Foreskin melanocyte (primary cell): ENCODE measurements at places on chromosomes 6 and 20.

- no peak for DNase-seq
Measured at GRCh38 chr6:14372734-14373489, 255.3 kb downstream of the CD83 start.

GRCh38 chr6:157323255-157323965, at the start of gene TMEM242:
Gene TMEM242, minus strand, starts transcription at chr6:157323519. Its CDS starts 20 bp downstream, at chr6:157323499.
- DNase-seq, result peak; percentile 91

DNA sequence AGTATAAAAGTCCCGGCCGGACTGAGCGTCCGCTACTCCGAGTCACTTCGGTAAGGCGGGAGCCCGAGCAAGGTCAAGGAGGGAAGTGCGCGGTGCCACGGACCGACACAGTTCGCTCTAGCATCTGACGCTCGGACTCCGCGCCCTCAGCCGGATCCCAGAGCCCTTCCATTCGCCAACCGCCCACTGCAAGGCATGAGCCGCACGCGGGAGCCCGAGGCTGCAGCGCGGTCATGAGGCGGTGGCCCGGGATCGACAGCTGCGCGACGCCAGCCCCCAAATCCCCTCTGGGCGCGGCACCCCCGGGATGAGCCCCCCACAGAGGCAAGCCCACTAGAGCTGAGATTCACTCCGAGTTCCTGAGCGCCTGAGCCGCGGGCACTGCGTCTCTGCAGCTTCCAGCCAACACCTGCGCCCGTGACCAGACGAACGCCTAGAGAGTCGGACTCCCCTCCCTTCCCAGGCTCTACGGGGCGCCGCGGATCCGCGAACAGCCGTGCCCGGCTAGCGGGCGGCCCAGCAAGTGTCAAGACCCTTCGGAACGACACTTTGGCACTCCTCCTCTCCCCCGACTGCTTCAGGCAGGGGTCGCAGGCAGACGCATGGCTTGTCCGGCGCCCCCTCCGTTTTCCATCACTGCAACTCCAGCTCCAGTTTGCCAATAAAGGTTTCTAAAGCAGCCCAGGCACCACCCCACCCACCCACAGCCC, 725 bp upstream of the ISM1 start:
- peak; percentile 34 for DNase-seq

DNA sequence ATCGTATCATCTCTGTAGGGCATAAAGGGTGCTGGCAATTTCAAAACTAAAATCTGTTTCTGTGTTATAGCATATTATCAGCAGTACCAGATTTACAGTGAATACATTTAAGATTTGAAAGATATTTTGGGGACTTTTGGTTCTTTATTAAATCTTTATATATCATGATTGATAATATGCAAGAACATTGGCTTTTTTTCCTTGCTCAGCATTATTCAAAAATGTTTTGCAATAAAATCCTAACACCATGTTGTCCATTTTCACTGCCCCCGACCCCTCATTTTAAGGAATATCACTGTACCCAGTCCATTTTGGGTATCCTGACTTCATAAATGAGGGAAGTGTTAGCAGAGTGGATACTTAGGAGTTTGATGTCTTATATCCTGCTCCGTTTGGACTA, 16.3 kb downstream of the FARS2 start:
- DNase-seq, result no peak

- DNase-seq, result no peak
Measured at GRCh38 chr20:47326658-47327268, 29.7 kb downstream of the ZMYND8 start.

DNA sequence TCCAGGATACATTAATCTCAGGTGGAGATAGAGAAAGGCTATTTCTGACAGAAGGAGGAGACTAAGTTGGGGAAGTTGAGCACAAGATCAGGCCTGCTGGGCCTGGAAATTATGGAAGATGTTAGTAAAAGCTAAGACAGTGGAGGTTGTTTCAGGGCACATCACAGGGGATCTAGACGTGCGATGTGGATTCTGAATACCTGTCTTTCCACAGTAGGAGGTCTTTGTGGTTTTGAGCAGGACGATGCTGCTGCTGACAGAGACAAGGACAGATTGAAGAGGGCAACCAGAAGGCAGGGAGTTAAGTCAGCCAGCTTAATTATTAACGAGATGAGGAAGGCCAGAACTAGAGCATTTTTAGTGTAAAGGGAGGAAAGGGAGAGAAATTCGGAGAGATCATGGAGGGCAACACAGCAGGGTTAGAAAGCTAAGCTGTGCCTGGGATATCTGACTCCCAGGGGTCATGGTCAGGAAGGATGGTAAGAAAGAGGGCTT, 384.9 kb downstream of the MAFB start:
- no peak for DNase-seq

DNA sequence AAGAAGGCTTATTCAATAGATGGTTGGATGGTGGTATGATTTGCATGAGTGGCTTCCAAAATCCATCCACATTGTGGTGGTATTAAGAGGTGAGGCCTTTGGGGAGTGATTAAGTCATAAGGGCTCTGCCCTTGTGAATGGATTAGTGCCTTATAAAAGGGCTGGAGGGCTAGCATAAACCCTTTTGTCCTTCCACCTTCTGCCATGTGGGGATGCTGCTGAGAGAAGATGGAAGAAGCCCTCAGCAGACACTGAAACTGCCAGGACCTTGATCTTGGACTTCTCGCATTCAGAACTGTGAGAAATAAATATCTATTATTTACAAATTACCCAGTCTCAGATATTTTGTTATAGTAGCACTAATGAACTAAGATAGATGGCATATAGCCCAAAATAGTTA, 27.8 kb upstream of the SRPK1 start:
- peak; percentile 29 for DNase-seq

GRCh38 chr20:60381643-60382400, 423.6 kb downstream of the CDH26 start:
- peak; percentile 33 for DNase-seq

GRCh38 chr6:134247231-134247833, 70.6 kb downstream of the SGK1 start:
- DNase-seq, result no peak

DNA sequence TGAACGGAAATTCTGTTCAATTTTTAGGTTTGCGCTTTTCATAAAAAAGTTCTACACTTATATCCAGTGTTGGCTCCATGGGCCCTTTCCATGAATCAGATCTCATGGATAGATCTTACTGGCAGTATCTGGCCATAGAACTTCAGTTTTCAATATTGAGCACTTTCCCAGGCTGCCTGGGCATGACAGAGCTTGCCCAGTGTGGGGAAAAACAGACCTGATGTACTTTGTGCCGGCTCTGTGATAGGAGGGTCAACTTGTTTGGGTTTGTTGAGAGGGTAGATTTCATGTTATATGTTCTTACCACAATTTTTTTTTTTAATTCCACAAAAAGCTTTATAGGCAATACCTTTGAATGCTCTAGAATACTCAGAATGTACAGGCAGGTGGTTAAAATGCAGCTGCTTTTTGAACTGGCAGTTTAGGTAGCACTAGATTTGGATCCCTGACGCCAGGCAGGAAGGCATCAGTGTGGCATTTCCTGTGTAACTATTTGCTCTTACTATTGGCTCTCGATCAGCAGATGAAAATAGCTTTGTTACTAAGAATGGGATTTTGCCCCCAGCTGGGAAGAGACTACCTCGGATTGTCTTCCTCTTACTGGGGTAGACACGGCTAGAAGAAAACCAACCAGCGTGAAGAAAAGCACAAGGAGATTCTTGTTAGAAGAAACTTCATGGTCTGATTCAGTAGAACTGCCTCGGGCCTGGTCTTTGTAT, 404.9 kb upstream of the SOX4 start:
- DNase-seq, result peak; percentile 99
